ENCODE measurements at places on chromosomes 2 and 18. TPM values are rescaled to one million over a fixed set of nuclear protein-coding genes. Genes with fewer than 3 reads are reported as not detected.
A peak's percentile ranks its signal among the peaks of the same experiment; 100 is the strongest.

ZNF804A gene
- 0.14 TPM for total RNA-seq

DQX1 gene
- 42.6 TPM for total RNA-seq

MAP3K19 gene
- total RNA-seq, result not detected

CRYGD gene
- total RNA-seq, result not detected

OTOS gene
- not detected for total RNA-seq

DNA sequence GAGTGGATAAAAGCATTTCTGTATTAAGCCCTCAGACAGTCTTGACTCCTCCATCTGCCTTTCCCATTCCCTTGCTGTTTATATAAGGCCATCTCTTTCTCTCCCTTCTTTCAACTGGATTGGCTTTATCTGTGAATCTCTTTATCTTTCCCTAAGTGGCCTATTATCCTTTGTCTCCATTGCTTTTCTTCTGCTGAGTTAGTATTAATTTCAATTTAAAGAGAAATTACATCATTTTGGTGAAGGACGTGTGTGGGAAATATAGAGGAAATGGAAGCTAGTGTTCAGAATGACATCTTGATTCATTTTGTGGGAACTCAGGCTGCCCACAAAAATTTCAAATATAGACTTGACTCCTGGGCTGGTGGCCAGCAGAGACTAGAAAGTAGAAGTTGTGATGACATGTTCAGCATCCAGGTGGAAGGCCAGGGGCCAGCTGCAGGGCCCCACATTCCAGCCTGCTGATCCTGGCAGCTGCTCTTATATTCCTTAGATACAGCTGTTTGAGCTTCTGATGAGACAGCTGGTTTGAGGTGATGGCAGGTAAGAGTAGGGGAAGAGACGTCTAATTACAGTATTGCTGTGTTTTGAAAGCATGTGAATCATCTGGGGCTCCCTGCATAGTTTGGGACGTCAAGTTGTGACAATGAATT is 52.3 kb downstream of the DIS3L2 start:
- H3K27me3 ChIP-seq, result no peaks in the 10 kb centered on the region
- H3K4me3 ChIP-seq, result no peak overlapping the region
- no peaks in the 10 kb centered on the region for H3K4me1 ChIP-seq
- peak; percentile 15 for DNase-seq

- no peaks in the 10 kb centered on the region for H3K36me3 ChIP-seq
- DNase-seq, result peak; percentile 82
- no peaks in the 10 kb centered on the region for H3K27me3 ChIP-seq
- H3K27ac ChIP-seq, result no peak overlapping the region
- H3K4me3 ChIP-seq, result no peak overlapping the region
These were observed 120.4 kb upstream of the ACKR3 start for GRCh38 chr2:236449167-236449761.

DNA sequence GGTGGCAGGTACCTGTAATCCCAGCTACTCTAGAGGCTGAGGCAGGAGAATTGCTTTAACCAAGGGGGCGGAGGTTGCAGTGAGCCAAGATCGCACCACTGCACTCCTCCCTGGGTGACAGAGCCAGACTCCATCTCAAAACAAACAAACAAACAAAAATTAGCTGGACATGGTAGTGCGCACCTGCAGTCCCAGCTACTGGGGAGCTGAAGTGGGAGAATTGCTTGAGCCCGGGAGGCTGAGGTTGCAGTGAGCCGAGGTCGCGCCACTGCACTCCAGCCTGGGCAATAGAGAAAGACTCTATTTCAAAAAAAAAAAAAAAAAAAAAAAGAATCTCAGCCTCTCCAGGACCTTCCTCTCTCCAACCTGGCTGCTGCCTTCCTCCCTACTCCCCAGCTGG is 20.1 kb downstream of the SRSF7 start:
- H3K4me1 ChIP-seq, result peaks cover 12% of the 10 kb centered on the region
- DNase-seq, result no peak
- peaks cover 50% of the 10 kb centered on the region for H3K36me3 ChIP-seq
- no peak overlapping the region for H3K27ac ChIP-seq
- no peaks in the 10 kb centered on the region for H3K27me3 ChIP-seq

DNA sequence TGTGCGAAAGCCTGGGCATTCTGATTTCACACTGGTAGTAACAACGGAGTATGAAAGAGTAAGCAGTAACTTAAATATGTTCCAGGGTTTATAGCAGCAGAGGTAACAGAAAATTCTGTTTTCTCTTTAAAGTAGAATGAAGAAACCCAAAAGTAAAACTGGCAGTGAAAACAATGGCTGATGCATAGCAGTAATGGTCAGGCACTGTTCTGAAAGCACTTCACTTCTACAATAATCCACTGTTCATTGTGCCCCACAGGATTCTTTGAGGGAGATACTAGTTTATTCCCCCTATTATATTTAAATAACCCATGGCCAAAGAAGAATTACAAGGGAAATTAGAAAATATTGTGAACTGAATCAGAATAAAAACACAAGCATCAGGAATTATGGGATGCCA is 9.3 kb upstream of the DNAJC10 start:
- no peak overlapping the region for H3K27ac ChIP-seq
- H3K27me3 ChIP-seq, result no peaks in the 10 kb centered on the region
- H3K4me1 ChIP-seq, result no peaks in the 10 kb centered on the region
- no peaks in the 10 kb centered on the region for H3K36me3 ChIP-seq

DNA sequence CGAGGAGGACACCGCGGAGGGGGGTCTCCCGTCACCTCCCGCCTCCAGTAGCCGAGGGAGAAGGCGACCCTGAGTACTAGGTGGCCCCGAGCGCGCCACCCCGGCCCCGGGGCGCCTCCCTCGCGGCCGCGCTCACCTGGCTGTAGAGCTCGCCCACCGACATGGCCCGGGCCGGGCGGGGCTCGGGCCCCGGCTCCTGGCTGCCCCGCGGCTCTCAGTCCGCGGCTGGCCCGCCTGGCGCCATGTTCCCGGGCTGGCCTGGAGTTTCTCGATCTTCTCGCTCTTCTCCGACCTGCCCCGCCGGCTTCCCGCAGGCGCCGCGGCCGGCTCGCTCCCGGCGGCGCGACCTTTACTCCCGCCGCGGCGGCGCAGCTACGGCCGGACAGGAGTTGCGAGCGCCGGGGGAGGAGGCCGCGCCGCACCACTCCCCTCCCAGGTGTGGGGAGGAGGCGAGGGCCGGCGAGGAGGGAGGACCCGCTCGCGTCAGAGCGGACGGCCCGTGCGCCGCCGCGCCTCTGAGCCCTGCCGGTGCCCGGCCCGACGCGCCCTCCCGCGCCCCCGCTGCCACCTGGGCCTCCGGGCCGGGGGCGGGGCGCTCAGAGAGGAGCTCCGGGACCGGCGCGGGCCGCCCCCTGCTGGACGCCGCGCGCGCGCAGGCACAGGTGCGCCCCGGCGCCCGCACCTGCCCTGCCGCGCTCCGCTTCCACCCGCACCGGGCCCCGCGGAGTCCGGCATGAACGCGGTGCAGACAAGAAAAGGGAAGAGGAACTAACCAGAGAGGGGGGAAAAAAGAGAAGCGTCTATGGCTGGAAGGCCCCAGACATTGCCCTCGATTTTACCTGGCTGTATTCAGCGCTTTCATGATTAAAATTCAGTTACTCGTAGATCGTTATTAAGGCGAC is at the start of gene MYO5B:
Gene MYO5B (minus strand): TSS at position 517 of the 902 bp plus-strand sequence. CDS start 354 bp downstream, at position 163.
- peak; percentile 95 for DNase-seq
- H3K27me3 ChIP-seq, result peaks cover 79% of the 10 kb centered on the region
- peak within 1 kb of the TSS; percentile 89 for H3K27ac ChIP-seq
- no peaks in the 10 kb centered on the region for H3K36me3 ChIP-seq

- no peaks in the 10 kb centered on the region for H3K36me3 ChIP-seq
- H3K27me3 ChIP-seq, result no peaks in the 10 kb centered on the region
- peaks cover 85% of the 10 kb centered on the region for H3K4me1 ChIP-seq
- H3K27ac ChIP-seq, result no peak overlapping the region
These were observed 8.7 kb downstream of the GLS start for GRCh38 chr2:190889175-190889943.

GRCh38 chr2:236974148-236974547 is 111.5 kb upstream of the COPS8 start:
- H3K27me3 ChIP-seq, result no peaks in the 10 kb centered on the region
- no peaks in the 10 kb centered on the region for H3K36me3 ChIP-seq
- H3K27ac ChIP-seq, result no peak overlapping the region
- H3K4me3 ChIP-seq, result no peak overlapping the region

GRCh38 chr2:165238295-165238694 is 919 bp upstream of the SCN2A start:
- H3K4me3 ChIP-seq, result no peak overlapping the region
- no peak overlapping the region for H3K27ac ChIP-seq
- H3K27me3 ChIP-seq, result no peaks in the 10 kb centered on the region
- H3K36me3 ChIP-seq, result no peaks in the 10 kb centered on the region

DNA sequence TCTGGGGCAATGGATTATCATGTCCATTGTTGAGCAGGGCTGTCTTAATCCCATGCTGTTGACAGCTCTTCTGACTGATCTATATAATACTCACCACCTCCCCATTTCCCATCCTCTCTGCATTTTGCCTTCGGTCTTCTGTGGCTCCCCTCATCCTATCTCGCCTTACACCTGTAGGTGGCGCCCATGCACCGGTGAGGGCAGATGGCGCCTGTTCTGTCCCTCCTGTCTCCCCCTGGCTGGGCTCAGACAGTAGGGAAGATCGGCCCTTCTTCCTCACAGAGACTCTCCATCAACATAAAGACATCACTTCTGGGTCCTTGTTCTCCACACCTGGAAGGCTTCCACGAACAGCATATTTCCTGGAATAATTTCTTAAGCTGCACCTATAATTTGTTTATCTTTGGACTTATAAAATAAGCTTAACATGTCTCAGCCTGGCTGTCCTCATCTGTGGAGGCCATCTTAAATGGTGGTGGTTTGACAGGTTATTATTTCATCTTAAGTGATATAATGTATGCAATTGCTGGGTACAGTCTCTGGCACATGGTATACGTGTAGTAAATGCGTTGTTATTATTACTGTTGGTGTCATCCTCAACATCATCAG is 10.9 kb upstream of the CDH20 start:
- no peaks in the 10 kb centered on the region for H3K36me3 ChIP-seq
- no peak overlapping the region for H3K4me3 ChIP-seq
- no peak overlapping the region for H3K27ac ChIP-seq
- DNase-seq, result peak; percentile 52

GRCh38 chr2:95048825-95049682 is 23.5 kb downstream of the MAL start:
- H3K27ac ChIP-seq, result peak overlapping the region; percentile 35
- H3K4me1 ChIP-seq, result peaks cover 28% of the 10 kb centered on the region
- no peaks in the 10 kb centered on the region for H3K27me3 ChIP-seq
- no peaks in the 10 kb centered on the region for H3K36me3 ChIP-seq

GRCh38 chr2:11550302-11550701 is 16.5 kb downstream of the GREB1 start:
- H3K36me3 ChIP-seq, result no peaks in the 10 kb centered on the region
- no peaks in the 10 kb centered on the region for H3K4me1 ChIP-seq
- no peak overlapping the region for H3K27ac ChIP-seq
- no peak for DNase-seq
- H3K27me3 ChIP-seq, result no peaks in the 10 kb centered on the region

GRCh38 chr2:209661286-209661894 is 110.2 kb upstream of the UNC80 start:
- H3K4me1 ChIP-seq, result no peaks in the 10 kb centered on the region
- no peak overlapping the region for H3K4me3 ChIP-seq
- H3K27me3 ChIP-seq, result no peaks in the 10 kb centered on the region
- no peak for DNase-seq
